ENCODE measurements at places on chromosomes 4 and X. TPM values are rescaled to one million over a fixed set of nuclear protein-coding genes. Genes with fewer than 3 reads are reported as not detected.

The SULT1E1 gene
- 118 TPM for total RNA-seq

The CENPI gene
- total RNA-seq: 7.7 TPM

- DNase-seq: no peak
These were observed 25.6 kb upstream of the EGF start for GRCh38 chr4:109887071-109887470.

- DNase-seq: no peak
These were observed 16.6 kb upstream of the PRDM8 start for GRCh38 chr4:80180743-80181142.

GRCh38 chr4:110640576-110640975 is 17.7 kb upstream of the PITX2 start:
- DNase-seq: no peak

GRCh38 chr4:181137351-181137750 is 1105.9 kb upstream of the TENM3 start:
- DNase-seq: no peak

All from mesothelial cell of epicardium (in vitro differentiated cells).